ENCODE measurements at places on chromosomes 6 and 20.
A peak's percentile ranks its signal among the peaks of the same experiment; 100 is the strongest.

DNA sequence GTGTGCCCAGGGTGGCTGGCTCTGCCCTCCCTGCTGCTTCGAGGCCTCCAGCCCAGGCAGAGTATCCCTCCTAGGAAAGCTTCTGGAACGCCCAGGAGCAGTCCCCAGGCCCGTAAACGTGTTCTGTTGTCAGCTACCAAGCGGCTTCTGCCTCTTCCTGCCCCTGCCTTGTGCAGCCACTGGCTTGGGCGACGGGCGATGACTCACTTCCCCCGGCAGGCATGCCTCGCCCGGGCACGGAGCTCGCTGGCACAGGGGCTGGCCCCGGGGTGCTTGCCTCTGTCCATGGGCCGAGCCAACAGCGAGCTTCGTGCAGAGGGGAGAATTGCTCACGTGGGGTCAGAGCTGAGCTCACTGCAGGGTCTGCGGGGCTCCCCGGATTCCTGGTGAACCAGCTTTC lies 86.7 kb upstream of the THBS2 start:
- 0 out of 2 replicates have a peak, but pooled peaks cover 4% of the 10 kb centered on the region for H3K4me1 ChIP-seq
- H3K27me3 ChIP-seq, result no peaks in the 10 kb centered on the region
- H3K27ac ChIP-seq, result no peak overlapping the region
- H3K4me3 ChIP-seq, result no peak overlapping the region

DNA sequence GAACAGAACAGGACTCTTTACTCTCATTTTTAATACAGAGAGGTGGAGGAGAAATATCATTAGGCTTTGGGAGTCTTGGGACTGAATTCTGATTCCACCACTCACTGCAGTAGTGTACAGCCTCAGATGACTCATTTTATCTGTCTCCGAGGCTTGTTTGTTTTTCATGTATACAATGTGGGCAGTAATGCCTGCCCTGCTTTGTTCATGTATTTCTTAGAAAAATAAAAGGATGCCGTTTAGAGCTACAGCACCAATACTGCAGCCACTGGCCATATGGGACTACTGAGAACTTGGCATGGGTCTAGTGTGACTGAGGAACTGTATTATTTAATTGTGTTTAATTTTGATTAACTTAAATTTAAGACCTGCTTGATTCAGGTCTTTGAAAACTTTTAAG lies 41.2 kb upstream of the JAG1 start:
- peak overlapping the region; percentile 12 for H3K27ac ChIP-seq
- H3K36me3 ChIP-seq, result no peaks in the 10 kb centered on the region
- H3K4me1 ChIP-seq, result peaks cover 45% of the 10 kb centered on the region
- H3K27me3 ChIP-seq, result no peaks in the 10 kb centered on the region

GRCh38 chr20:15187612-15188011 lies 850.2 kb upstream of the FLRT3 start:
- H3K4me1 ChIP-seq, result no peaks in the 10 kb centered on the region
- H3K27ac ChIP-seq, result no peak overlapping the region
- DNase-seq, result no peak
- H3K4me3 ChIP-seq, result no peak overlapping the region

GRCh38 chr6:27812805-27813492 lies 99.2 kb downstream of the OR2B2 start:
- DNase-seq, result no peak
- no peaks in the 10 kb centered on the region for H3K27me3 ChIP-seq
- no peaks in the 10 kb centered on the region for H3K36me3 ChIP-seq
- no peak overlapping the region for H3K4me3 ChIP-seq
- peak overlapping the region; percentile 58 for H3K27ac ChIP-seq

- H3K27me3 ChIP-seq, result no peaks in the 10 kb centered on the region
- peaks cover 7% of the 10 kb centered on the region for H3K4me1 ChIP-seq
- no peak overlapping the region for H3K4me3 ChIP-seq
- peaks cover 39% of the 10 kb centered on the region for H3K36me3 ChIP-seq
- DNase-seq, result no peak
- H3K27ac ChIP-seq, result no peak overlapping the region
Observed at GRCh38 chr20:35947907-35948306, 6.4 kb downstream of the SCAND1 start.

DNA sequence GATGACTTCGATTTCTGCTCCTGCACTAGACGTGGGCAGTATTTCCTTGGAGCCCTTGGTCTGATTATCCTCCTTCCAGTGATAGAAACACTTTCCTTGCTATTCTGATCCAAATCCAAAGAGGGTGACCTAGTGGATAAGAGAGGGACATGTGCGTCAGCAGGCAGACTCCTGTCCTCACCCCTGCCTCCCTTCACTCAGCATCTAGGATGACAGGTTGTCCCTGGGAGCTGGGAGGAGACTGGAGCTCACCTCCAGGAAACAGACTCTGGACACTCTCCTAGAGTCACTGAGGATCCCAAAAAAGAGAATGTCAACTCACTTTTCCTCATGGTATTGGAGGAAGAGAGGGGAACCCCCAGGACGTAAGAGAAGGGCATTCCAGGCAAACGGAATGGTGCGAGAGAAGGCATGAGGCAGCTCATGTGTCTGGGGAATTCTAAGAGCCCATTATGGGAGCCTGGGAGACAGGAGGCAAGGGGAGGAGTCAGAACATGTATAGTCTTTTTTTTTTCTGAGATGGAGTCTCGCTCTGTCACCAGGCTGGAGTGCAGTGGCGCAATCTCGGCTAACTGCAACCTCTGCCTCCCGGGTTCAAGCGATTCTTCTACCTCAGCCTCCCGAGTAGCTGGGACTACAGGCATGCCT lies 2.2 kb downstream of the C20orf173 start:
- H3K36me3 ChIP-seq, result no peaks in the 10 kb centered on the region
- H3K4me1 ChIP-seq, result no peaks in the 10 kb centered on the region
- no peak for DNase-seq
- no peak overlapping the region for H3K27ac ChIP-seq
- H3K4me3 ChIP-seq, result no peak overlapping the region

DNA sequence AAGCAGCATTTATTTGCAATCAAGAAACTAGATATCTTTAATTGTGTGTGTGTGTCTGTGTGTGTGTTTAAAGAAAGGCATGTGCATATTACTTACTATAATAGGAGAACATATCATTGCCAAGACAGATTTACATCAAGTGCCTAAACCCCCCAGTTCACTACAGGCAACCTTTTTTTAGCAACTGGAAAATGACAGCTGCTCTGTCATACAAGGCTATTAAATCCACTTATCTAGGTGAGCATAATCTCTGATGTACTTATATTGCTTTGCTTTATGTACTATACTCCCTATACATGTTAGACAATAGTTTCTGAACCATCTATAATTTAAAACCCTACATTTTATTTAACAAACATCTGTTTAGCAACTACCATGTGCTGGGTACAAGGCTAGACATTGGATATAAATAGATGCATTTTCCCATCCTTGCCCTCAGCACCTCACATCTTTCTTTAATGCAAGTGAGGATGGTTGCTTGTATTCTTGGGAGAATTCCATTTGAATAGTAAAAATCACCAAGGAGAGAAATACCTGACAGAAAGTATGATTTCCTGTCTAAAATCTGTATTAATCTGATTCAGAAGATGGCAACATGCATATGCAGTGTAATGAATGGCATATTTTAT lies 398.3 kb downstream of the LAMA2 start:
- no peak overlapping the region for H3K27ac ChIP-seq
- no peaks in the 10 kb centered on the region for H3K27me3 ChIP-seq
- H3K36me3 ChIP-seq, result no peaks in the 10 kb centered on the region
- DNase-seq, result no peak

- no peak for DNase-seq
- H3K27me3 ChIP-seq, result peaks cover 13% of the 10 kb centered on the region
- no peak overlapping the region for H3K4me3 ChIP-seq
- H3K27ac ChIP-seq, result no peak overlapping the region
- H3K4me1 ChIP-seq, result no peaks in the 10 kb centered on the region
Observed at GRCh38 chr6:43292763-43293318, 5.2 kb upstream of the SLC22A7 start.

DNA sequence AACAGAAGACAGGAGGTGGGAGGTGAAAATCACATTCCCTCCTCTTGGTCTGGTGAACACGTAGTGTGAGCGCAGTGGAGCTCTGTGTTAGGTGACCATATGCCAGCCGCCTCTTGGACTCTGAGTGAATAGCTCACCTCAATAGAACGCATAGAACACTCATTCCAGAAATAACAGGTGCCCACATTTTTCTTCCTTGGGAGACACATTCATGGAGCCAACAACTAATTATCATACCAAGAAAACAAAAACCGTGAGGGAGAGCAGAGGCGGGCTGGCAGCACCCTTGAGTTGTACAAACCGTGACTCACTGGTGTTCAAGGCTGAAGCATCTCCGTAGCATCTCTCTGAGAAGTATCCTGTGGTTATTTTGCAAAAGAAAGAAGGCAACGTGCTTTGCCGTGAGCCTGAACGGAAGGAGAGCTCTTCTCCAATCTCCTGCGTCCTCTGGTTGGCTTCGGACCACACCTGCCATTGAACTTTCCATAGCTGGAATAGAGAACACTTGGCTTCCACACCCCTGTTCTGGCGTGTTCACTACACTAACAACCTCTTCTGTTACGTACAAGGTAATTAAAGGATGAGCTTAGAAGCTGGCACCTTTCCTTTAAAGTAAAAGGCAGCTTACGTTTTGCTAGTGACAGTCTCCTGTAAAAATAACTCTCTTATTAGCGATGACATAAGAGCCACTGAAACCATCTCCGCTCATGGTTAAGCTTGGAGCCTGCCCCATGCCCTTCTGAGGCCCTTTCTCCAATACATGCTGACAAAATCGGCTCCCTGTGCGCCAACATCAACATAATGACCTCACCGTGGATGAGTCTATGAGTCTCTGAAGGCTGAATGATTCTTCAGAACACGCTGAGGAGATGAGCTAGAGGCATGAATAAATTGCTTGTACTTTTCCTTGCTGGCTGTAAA lies 30.2 kb upstream of the SGK1 start:
- peak; percentile 61 for DNase-seq
- H3K4me3 ChIP-seq, result no peak overlapping the region
- no peaks in the 10 kb centered on the region for H3K36me3 ChIP-seq
